RCC 7860 (cell line): ENCODE measurements at places on chromosomes 7 and 10.

DNA sequence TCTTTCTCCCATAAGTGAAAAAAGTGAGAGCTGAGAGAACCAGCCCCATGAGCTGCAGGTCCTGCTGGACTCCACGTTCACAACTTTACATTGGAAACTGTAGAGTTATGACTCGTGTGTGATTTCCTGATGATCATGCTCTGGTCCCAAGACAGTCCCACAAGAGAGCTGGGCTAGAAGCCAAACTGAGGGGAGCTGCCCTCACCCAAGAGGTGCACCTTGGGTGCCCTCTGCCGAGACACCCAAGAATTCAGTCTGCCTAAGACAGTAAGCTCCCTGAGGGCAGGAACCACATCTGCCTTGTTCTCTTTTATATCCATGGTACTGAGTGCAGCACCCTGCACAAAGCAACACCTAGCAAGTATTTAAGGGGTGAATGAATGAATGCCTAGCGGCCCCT is 112.8 kb upstream of the SFMBT2 start:
- DNase-seq, result peak; percentile 49

DNA sequence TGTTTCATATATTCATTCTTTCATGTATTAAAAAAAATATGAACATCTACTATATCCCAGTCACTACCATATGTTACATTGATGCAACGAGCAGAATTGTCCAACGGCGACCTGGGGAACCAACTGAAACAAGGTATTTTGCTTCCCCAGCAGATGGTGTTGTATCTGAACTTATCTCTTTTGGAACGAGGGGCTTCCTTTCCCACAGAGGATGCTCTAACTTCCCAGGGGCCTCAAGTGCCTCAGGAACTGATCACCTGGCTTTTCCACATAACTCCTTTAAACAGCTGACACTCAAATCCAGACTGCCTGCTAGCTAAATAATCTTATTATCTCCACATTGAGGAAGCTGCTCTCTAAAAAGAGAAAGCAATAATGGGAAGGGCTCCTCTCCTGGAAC is 259.3 kb downstream of the HTR7 start:
- DNase-seq, result no peak

- DNase-seq, result no peak
Observed at GRCh38 chr10:59945590-59945989, 39.2 kb upstream of the CCDC6 start.

- no peak for DNase-seq
Observed at GRCh38 chr7:116517626-116518025, 7.2 kb upstream of the CAV1 start.

DNA sequence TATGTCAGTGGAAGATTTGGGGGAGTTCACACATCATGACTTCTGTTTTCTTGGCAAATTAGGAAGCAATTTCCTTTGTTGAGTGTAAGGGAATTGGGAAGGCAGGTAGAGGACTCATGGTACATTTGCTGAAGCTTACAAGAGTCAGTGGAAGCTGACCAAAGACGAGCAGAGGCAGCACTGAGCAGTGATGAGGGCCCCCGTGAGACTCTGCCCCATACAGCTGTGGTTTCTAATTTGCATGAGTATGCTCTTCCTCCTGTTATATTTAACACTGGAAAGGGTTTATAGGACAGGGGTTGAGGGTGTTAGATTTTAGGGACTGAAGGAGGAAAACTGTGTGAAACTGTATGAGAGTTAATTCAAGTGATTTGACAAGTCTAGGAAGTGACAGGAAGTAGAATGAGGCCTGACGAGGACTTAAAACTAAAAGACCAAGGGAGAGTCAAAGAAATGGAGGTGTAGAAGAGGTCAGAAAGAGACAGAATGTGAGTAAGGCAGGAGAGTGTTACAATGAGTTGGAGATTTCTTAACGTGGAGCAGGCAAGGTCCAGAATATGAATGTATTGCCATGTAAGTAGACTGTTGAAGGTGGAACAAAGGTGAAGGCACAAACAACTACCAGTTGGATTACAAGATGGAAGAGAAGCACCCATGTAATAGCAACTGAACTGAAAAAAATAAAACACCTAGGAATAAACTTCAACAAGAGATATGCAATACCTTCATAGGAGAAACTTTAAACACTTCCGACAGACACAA is 23.5 kb upstream of the MRPS17 start:
- no peak for DNase-seq

GRCh38 chr10:124476043-124476725 is 14.6 kb downstream of the LHPP start:
- DNase-seq, result no peak

DNA sequence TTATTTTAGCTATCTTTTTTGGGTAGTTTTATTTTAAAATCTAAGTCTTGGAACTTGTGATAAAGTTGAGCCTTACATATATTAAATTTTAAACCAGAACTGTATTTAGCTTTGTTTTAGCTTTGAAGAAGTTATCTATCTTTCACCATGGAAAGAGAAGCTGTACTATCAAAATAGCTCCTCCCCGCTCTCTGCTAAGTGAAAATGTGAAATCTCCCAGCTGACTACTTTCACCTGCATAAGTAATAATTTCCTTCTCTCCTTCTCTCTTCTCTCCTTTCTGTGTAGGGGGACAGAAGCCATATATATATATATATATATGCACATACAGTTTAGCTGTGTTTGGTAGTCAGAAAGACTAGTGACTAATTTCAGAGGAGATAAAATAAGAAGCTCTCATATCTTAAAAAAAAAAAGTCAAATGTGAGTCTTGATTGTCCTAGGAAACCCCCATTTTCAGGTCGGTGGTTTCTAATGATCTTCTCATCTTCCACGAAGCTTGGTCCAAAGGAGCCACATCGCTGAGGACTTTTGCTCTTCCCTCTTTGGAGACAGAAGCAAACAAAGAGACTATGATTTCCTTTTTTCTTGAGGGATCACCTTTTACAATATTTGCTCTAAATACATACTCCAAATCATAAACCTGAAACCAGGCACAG is 30.6 kb upstream of the GDI2 start:
- DNase-seq, result no peak

GRCh38 chr10:131870831-131871672 is 29.8 kb upstream of the PPP2R2D start:
- no peak for DNase-seq

GRCh38 chr7:137669706-137670105 is 177.1 kb downstream of the DGKI start:
- DNase-seq, result peak; percentile 75

DNA sequence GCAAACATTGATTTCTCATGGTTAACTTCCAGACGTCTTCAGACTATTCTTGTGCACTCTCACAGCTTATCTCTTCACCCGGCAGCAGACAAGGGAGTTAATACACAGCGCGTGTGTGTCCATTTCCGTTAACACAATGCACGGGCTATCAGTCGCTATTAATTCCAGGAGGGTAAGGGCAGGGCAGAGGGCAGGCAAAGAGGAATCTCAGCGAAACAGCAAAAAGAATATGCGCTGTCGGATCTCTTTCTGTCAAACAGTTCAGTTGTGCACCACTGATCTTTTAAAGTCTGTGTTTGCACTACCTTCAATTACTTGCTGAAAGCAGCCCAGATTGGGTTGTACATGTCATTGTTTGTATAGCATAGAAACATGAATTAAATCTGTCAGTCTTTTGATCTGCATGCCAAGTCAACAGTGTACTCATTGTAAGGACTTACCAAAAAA is 41.1 kb upstream of the CABCOCO1 start:
- DNase-seq, result no peak

DNA sequence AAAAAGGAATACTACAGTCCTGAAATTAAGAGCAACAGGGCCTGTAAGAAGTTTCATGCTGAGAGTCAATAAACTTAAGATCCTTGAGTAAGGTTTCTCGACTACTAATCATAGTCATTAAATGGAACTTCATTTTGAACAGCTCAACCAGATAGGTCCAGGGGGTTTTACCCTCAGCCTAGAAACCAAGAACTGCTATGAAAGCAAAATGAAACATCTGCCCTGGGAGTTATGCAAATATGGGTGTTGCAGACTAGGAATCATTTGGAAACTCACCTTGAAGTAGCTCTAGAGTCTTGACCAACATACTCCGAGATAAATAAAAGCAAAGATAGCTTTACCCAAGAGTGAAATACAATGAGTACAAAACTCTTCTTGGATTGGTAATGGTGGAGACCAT is 128.0 kb downstream of the HGF start:
- DNase-seq, result no peak

- DNase-seq, result no peak
Observed at GRCh38 chr10:23069019-23069815, 26.2 kb upstream of the MSRB2 start.

DNA sequence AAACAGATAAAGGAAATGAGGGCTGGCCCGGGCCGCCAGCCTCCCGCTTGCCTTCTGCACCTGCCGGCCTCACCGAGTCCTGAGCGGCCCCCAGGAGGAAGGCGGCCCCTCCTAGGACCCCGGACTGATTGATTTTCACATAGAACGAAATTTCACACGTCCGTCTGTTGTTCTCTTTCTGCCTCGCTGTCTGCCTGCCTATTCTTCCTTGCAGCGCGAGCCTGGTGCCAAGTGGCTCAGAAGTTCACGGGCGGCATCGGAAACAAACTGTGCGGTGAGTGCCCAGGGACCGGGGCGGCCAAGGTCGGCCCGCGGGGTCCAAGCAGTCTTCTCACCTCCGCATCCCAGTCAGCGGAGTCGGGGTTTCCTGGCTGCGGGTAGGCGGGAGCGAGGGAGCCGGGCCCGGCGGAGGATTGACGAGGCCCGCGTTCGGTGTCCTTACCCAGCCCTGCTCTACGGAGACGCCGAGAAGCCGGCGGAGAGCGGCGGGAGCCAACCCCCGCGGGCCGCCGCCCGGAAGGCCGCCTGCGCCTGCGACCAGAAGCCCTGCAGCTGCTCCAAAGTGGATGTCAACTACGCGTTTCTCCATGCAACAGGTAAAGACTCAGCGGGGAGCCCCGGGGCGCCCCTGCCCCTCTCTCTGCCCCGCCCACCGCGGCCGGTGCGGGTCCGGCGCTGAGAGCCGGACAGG is 967 bp downstream of the GAD2 start:
- no peak for DNase-seq

- no peak for DNase-seq
Observed at GRCh38 chr10:11114269-11114668, 96.6 kb downstream of the CELF2 start.

DNA sequence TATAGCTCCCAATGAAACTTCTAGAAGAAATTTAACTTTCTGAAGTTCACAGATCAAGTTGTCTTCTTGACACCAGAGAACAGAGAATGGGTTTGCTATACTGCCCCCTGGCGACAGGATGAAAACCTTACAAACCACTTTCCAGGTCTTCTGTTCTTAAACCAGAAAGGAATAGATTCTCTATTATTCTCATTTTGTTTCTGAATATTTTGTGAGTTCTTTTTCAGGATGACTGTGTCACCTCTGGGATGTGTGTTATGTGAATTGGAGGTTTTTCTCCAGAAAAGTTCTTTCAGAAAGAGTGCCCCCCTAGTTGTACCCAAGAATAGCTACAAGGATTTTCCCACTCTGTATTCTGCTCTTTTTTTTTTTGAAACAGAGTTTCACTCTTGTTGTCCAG is 6.3 kb downstream of the IFT22 start:
- DNase-seq, result peak; percentile 39

DNA sequence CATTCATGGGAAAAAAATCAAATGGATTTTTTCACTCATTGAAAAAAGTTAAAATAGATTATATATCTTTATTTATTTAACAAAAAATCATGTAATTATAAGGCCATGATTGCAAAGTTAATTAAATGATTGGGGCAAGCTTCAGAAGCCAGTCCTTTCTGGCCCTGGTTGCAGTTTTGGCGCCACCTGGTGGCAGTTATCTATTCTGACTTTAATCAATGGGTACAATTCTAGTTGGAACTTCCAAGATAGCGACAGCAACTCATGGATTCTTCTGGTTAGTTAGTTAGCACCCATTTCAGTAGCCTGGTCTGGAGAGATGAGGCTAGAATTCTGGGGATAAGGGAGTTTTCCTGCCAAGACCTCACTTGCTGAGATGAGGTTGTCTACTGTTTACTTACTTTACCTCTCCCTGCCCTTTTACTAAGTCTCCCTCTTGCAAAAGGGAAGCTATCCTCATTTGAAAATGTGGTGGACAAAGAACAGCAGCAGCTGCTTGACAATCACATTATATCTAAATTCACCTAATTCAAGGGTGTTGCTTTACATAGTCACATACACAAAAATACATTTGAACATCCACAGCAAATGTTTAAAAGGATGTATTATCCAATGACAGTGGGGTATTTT is 42.3 kb downstream of the NOC3L start:
- peak; percentile 35 for DNase-seq

GRCh38 chr7:20053334-20054104 is 163.7 kb downstream of the MACC1 start:
- DNase-seq, result no peak

GRCh38 chr10:121452581-121452980 is 145.7 kb downstream of the FGFR2 start:
- no peak for DNase-seq

DNA sequence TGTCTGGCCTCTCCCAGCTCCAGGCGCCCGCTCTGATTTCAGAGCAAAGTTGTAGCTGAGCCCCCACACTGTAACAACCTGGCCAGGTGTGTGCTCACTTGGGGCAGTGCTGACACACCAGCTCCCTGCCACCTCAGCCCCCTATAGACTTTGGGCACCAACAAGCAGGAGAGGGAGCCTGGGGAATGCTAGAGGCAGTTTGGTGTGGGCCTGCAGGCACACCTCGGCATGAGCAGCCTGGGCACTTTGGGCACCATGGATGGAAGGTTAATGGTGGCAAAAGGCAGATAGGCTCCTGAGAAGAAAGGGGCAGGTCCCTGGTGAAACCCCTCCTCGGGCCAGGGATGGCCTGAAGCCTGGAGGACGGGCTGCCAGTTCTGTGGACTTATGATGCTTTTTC is 212.7 kb upstream of the GNAI1 start:
- DNase-seq, result no peak

- DNase-seq, result no peak
Observed at GRCh38 chr7:116530107-116530820, 5.4 kb downstream of the CAV1 start.

- no peak for DNase-seq
Observed at GRCh38 chr10:44756216-44756615, 154.9 kb upstream of the TMEM72 start.

- DNase-seq, result no peak
Observed at GRCh38 chr10:69464801-69465401, 13.6 kb downstream of the TSPAN15 start.
